Stimulated activated CD4-positive, alpha-beta T cell treated with anti-CD3 and anti-CD28 coated beads, Interleukin-1b, Interleukin-23, amount 100 ng/mL, for 1 hour (primary cell): ENCODE measurements at places on chromosomes 1 and 21.

GRCh38 chr21:38507374-38507942 lies 9.2 kb upstream of the ERG start:
- no peak for DNase-seq

DNA sequence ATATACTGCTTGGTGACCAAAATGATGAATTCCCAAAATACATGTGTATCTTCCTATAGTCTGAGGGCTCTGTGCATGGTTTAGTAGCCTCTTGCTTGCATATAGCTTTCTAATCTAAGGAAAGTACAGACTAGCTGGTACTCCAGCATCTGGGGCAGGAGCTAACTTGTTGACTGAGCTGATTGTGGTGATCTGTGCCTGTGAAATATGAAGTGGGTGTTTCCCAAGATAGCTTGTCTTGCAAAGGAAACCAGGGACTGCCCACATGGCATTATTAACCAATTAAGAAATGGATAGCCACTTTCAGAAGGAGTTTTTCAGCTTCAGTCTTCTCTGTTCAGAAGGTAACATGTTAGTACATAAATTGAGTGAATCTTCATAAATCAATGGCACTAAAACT lies 219.8 kb downstream of the NEGR1 start:
- DNase-seq: no peak

DNA sequence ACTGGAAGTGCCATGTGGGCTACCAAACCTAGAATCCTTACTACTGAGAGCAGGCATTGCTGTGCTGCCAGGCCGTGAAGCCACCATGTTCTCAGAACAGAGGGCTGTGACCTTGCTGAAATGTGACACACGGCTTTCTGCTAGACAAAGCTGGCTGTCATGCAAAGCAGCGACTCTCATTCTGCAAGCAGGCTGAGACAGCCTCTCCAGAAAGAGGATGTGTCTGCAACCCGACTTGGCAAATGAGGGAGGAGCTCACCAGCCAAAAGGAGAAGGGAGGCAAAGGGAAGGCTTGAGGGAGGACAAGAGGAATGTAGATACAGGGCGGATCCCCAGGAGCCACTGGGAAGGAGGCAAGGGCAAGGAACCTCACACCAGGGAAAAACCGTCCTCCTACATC lies 85.7 kb upstream of the KRTAP19-8 start:
- no peak for DNase-seq

- DNase-seq: no peak
These were observed 7.6 kb downstream of the CAPN9 start for GRCh38 chr1:230754796-230755195.

DNA sequence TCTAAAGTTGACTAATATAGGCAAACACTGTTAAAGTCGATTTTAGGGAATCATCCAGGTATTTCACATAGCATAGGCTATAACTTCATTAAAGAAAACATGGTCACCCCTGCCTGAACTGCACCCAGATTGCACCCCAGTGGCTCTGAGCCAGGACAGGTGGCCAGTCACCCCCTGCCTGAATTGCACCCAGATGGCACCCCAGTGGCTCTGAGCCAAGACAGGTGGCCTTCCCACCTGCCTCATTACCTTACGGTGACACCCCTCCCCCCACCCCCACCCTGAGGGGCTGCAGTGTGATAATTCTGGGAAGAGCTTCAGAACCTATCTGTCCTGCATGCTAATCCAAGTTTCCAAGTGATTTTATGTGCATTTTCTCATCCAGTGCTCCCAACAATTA lies 78.9 kb downstream of the DSCAM start:
- no peak for DNase-seq

DNA sequence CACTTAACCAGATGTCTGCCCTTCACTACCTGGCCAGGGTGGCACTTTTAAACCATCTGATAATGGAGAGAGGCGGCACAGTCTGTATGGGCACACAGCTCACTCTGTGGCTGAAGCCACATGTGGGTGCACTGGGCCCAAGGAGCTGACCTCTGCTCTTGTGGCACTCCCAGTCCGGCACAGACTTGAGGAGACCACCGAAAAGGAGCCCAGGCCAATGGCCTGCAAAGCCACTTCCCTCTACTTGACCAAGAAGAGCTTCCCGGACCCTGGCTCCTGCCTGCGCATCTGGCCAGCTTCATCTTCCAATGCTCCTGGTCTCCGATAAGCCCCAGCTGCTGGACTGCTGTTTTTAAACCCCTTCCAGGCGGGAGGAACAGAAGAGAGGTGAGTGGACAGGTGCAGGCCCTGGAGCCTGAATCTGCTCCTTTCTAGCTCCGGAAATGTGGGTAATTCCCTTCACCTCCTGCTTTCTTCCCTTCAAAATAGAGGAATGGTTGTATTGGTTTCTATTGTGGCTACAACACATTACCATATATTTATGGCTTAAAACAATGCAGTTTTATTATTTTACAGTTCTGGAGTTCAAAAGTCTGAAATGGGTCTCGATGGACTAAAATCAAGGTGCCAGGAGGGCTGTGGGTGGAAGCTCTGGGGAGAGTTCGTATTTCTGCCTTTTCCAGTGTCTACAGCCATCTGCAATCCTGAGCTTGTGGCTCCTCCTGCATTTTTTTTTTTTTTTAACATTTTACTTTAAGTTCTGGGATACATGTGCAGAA lies 11.6 kb downstream of the GNG4 start:
- DNase-seq: no peak

- no peak for DNase-seq
These were observed 26.9 kb downstream of the ATP8B2 start for GRCh38 chr1:154352245-154352580.

DNA sequence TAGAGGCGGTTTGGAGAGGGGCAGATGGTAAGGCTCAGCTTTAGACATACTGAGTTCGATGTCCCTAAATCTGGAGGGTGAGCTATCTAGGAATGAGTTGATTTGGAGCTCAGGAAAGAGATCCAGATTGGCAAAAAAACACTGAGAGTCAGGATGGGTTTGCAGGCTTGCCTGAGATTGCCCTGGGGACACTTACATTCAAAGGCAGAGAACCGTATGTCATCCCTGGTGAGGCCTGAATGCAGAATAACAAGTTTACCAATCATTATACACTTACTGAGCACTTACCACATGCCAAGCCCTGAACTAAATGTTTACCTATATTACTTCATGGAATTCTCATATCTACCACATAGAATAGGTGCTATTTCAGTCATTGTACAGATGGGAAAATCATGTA lies 27.5 kb downstream of the TFAP2E start:
- DNase-seq: no peak

GRCh38 chr1:36620142-36620541 lies 137.4 kb upstream of the CSF3R start:
- no peak for DNase-seq
